ENCODE measurements at places on chromosomes 4 and X. TPM values are rescaled to one million over a fixed set of nuclear protein-coding genes. Genes with fewer than 3 reads are reported as not detected.

Gene MAGEB10
- total RNA-seq, result not detected

Gene CPLX1
- total RNA-seq, result 0.48 TPM

Gene CT45A3
- not detected for total RNA-seq

DNA sequence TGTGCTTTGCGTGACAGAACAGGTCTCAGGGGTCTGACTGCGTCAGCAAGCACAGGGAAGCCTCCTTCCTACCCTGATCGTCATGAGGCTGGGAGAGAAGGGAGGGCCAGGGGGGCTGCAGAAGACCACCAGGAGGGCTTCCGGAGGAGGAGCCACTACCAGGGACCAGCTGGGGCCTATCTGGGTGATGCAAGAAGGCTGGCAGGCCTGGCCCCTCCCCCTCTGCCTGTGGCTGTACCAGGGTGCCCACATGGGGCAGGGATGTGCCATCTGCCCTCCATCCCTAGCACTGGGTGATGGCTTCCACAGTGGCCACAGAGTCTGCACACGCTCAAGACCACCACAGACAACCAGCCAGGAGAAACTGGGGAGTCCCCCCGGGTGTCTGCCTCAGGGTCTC lies 116.4 kb upstream of the NKX1-1 start:
- H3K36me3 ChIP-seq, result no peaks in the 10 kb centered on the region
- peaks cover 22% of the 10 kb centered on the region for H3K27me3 ChIP-seq
- no peak for DNase-seq
- peaks cover 5% of the 10 kb centered on the region for H3K4me1 ChIP-seq
- H3K4me3 ChIP-seq, result no peak overlapping the region

DNA sequence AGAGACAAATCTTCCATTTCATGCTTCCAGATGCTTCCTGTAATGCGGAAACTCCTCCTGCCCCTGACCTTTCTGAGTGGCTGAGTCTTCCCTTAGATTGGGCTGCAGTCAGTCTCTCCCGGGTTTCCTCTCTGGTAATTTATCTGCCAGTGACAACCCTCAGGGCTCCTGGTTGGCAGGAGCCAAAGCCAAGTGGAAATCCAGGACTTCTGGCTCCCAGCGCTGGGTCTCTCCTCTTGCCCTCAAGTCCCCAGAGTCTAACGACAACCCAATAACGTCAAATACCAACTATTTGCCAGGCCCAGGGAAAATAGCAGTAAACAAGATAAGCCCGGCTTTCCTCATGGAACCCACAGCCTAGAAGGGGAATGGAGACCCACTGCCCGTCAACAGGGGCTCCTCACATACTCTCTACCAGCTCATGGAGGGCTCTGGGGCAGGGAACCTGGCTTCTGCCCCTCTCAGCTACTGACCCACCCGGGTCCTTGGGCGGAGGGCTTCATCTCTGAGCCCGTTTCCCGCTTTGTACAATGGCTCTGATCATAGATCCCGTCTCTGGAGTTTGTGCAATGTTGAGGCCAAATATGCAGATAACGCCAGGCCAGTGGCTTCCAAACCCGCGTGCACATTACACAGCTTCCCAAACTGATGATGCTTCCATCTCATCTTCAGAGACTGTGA lies 1.1 kb upstream of the TBC1D14 start:
- peaks cover 3% of the 10 kb centered on the region for H3K27me3 ChIP-seq
- H3K27ac ChIP-seq, result peak overlapping the region; percentile 86
- H3K4me1 ChIP-seq, result peaks cover 49% of the 10 kb centered on the region

DNA sequence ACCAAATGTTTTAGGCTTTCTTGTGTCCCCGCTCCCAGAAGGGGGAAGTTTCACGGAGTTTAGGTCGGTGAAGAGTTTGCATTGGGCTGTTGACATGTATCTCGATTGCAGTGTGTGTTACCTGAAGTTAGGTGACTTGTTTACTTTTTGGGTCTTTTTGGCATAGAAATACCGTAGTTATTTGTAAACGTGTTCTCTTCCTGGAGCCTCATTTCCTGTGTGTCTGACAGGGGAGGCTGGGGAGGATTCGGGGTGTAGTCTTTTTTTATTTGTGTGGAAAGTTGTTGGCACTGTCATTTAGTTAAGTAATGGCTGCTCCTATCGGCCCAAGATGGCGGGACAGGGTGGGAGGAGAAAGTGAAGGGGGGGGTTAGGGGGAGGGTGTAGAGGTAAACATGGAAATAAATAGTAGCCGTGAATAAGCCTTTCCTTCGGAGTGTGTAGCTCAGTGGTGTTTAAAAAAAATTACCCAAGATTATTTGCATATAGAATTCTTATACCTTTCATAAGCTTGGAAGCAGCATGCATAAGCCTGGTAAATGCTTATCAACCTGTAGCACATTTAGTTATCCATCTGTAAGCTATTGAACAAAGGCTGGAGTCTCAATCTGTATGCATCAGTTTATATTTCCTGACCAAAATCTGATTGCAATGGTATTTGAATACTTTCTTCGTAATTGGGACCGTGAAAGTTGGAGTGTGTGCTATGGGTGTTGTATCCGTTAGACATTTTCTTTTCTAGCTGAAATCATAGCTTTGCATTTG lies 1.6 kb downstream of the KDM6A start:
- peak overlapping the region; percentile 98 for H3K27ac ChIP-seq
- DNase-seq, result peak; percentile 52
- peaks cover 5% of the 10 kb centered on the region for H3K36me3 ChIP-seq
- H3K27me3 ChIP-seq, result no peaks in the 10 kb centered on the region
- H3K4me1 ChIP-seq, result peaks cover 9% of the 10 kb centered on the region

DNA sequence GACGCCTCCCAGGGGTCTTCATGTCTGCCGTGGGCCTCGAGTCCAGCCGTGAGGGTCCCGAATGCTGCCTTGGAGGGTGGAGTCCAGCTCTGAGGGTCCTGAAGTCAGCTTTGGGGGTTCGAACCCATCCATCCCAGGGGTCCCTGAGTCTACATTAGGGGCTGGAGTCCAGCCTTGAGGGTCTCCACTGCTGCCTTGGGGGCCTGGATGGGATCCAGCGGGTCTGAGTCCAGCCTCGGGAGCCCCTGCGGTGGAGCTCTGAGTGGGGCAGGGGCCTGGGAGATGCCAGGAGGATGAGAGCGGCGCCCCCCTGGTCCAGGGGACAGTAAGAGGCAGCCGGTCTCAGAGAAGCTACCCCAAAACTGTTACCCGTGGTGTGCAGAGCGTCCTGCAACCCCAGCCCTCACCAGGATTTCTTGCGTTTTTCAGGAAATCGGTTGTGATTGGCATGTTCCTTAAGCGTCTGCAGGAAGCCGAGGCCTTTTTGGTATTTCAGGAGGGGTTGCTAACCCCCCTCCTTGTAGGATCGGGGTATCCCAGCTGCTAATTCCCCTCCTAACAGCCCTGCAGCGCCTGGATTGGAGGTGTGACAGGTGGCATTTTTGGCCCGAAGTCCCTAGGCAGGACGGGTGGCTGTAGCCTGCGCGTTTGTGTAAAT lies 1.7 kb upstream of the GTPBP6 start:
- peaks cover 20% of the 10 kb centered on the region for H3K4me1 ChIP-seq
- H3K4me3 ChIP-seq, result peak overlapping the region; percentile 81
- DNase-seq, result no peak
- H3K27ac ChIP-seq, result peak overlapping the region; percentile 69

GRCh38 chr4:85676850-85677590 lies 202.1 kb downstream of the ARHGAP24 start:
- H3K4me3 ChIP-seq, result no peak overlapping the region
- H3K27me3 ChIP-seq, result no peaks in the 10 kb centered on the region
- no peak overlapping the region for H3K27ac ChIP-seq
- no peaks in the 10 kb centered on the region for H3K36me3 ChIP-seq
- no peak for DNase-seq

Gene PCSK1N
- total RNA-seq, result 1.9 TPM
